ENCODE measurements at places on chromosomes 2 and 18. TPM values are rescaled to one million over a fixed set of nuclear protein-coding genes. Genes with fewer than 3 reads are reported as not detected.
A peak's percentile ranks its signal among the peaks of the same experiment; 100 is the strongest.

GRCh38 chr18:55983433-55983832 is 395.4 kb upstream of the TCF4 start:
- DNase-seq = no peak

CDK5R2 gene
- 0.30 TPM for polyA plus RNA-seq

DNA sequence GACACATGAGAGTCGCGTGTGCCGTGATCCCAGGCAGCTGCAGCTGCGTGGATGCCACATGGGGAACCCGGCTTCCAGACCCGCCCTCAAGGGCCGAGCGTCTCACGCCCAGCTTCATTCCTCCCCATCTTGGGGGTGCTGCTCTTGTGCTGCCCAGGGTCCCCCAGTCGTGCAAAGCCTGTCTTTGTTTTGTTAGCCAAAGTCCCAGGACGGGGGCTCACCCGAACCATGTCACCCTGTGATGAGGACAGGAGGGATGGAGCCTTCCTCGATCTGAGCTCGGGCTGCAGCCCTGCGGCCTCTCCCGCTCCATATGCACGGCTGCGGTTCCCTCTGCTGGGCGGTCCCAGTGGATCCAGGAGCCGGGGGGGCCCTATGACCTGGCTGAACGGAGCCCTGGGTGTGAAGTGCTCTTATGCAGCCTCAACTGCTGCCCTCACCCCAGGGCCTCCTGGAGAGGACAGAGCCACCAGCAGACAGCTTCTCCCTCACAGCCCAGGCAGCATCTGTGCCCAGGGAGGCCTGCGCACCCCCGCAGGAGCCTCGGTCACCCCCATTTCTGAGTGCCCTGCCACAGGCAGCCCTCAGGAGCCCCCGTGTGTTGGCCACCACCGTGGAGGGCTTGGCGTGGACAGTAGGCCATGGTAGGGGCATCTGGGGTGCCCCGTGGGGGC is 99.0 kb upstream of the CTDP1 start:
- DNase-seq = no peak

DNA sequence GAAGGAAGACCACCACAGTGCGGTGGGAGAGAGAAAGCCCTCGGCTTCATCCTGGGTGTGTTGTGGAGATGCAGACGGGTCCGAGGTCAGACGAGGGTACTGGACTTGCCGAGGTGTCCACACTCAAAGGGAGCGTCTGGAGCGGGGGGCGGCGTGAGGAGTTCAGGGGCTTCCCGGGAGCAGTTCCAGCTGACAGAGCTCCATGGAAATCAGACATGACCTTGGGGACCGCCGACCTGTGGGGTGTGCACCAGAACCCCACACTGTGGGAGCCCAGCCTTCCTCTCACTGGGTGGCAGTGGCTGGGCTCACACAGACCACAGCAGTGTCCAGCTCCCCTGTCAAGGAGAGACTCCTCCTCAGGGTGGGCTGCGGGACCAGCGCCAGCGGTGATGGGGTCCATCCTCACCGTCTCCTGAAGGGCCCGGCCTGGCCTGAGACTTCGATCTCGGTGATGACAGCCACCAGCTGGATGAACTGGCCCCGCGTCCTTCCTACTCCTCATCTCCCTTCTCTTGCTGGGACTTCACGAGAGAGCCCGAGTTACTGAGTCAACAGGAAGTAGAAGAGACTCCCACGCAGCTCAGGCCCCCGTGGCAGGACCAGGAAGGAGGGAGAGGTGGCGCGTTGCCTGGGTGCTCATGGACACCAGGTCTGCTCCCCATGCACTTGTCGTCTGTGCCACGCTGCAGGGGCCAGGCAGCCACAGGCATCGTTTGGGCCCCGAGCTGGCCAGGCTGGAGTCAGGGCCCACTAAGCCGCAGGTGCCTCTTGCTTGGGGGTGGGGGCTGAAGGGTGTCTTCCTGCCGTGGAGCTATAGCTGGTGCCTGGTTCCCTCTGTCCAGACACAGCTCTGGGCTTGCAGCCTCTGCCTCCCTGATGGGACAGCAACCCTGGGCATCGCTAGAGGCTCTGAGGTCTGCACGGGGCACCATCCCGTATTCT is 101.9 kb upstream of the CTDP1 start:
- peak; percentile 33 for DNase-seq

DNA sequence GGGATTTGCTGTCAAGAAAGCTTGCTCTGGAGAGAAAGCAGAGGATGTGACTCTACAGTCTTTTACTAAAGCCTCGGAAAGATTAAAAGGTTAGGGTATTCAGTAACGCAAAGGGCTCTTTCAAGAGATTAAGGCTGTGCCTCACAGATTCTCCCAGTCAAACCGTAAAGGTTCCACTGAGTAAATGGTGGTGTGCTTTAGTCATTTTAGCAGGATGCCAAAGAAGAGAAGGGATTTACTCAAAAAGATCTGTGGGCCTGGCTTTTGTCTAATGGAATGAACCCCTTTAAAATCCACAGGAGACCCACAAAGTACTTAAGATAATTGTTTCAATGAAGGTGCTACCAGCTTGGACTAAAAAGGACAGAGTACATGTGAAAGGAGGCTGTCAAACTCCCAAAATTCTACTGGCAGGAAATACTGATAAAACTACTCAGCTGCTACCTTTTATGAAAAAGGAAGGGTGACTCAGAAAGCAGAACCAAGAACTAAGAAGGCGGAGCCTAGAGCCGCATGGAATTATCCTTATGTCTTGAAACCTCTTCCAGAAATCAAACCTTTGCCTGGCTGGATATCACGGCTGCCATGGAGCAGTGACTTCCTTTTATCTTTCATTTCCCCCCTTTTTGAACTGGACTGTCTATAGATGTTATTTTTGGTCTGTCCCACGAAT is 670.2 kb upstream of the ZEB2 start:
- no peak for DNase-seq

GRCh38 chr2:190435031-190435670 is 27.0 kb downstream of the MFSD6 start:
- no peak for DNase-seq

CFAP221 gene
- polyA plus RNA-seq = 13.0 TPM

- no peak for DNase-seq
Measured at GRCh38 chr2:231704017-231704416, 4.3 kb upstream of the PTMA start.

SLC23A3 gene
- polyA plus RNA-seq = 2.6 TPM

G6PC2 gene
- polyA plus RNA-seq = 0.09 TPM

DNA sequence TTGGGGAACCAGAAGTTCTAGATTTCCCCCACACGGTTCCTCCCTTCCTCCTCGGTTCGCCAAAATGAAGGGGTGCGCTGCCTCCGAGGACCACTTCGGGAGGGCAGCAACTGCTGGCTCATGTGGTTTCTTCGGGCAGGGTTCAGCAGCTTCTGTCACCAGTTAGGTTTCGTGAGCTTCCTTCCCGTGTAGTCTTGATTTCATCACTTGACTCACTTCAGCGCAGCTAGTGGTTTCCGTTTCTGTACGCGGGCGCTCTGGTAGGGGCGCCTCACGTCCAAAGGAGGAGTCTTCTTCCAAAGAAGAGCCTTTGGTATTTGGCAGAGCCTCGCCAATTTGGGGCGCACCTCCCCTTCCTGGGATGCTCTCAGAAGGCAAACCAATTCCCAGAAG is 485 bp upstream of the GALNT3 start:
- peak; percentile 83 for DNase-seq

DNA sequence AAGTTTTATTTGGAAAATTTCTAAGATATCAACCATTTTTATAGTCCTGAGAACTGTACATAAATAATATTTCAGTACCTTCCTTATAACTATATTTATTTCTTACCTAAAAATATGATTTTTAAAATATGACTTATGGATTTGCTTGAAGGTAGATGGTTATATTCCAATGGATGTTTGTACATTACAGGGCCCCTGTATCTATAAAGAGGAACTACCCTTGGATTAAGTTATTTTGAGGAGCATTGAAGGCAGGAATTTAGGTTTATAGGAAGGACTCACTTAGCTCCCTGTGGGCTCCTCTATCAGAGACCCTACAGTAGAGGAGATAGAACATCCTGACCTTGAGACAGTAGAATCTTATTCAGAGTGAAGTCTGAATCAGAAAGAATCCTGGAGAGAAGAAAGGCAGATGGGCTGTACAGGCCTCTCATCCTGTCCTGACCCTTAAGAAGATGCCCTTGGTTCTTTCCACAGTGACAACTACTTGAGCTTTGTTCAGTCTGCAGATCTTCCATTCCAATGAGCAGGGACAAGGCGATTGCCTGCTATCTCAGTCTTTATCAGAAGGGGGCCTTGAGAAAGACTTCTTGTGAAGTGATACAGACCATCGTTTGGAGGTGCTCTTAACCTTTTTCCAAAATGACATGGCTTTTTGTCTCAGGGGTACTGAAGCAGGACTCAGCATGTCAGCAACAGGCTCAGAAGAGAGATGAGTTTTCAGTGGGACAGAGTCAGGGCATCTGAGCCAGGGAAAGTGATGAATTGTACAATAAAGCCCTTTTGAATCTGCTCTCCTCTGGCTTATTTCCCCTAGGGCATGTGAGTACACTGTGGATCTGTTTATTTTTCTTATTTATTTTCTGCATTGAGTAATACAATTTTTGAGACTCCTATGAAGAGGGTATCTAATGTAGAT is 20.9 kb downstream of the OXER1 start:
- no peak for DNase-seq

DNA sequence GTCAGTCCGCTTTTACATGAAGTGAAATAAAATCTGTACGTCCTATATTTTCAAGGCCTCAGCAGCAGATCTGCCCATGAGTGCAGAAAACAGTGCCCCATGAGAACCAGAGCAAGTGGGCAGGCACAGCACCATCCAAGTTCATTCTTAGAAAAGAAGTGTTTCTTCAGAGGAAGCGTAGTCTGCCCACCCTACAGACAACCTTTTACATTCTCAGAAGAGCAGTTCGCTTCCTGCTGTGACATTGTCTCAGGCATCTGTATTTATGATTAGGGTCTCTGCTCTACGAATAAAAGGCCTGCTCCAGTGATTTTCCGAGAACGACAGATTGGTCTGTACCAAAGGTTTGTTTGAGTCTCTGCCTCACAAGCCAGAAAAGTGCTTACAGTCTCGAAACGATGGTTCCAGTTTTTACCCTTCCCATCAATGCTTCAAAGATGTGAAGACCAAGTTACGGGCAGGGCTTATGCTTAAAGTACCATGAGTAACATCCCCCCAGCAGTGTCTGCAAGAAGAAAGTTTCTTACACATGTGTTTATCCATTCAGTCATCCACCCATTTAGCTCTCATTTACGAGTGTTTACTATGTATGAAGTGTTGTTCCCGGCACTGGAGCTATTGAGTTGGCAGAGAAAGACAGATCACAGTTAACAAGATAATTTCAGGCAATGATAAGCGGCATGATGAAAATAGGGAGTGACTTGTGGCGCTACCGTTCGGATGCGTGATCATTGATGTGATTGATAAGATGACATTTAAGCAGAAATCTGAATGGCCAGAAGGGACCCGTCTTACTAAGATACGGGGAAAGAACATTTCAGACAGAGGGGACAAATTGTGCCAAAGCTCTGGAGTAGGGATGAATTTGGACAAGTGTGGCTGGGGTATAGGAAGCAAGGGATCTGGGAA is 31.4 kb upstream of the CTLA4 start:
- DNase-seq = no peak

ZNF521 gene
- polyA plus RNA-seq = 38.3 TPM

FSIP2 gene
- polyA plus RNA-seq = 1.1 TPM

VWA3B gene
- 7.0 TPM for polyA plus RNA-seq

- DNase-seq = no peak
Measured at GRCh38 chr2:170056900-170057299, 121.0 kb upstream of the MYO3B start.

GRCh38 chr18:29811519-29811918 is 1231.0 kb downstream of the DSC3 start:
- no peak for DNase-seq

SLC9A4 gene
- polyA plus RNA-seq = 0.08 TPM

GRCh38 chr2:59276917-59277316 is 1035.8 kb upstream of the FANCL start:
- DNase-seq = no peak

DNA sequence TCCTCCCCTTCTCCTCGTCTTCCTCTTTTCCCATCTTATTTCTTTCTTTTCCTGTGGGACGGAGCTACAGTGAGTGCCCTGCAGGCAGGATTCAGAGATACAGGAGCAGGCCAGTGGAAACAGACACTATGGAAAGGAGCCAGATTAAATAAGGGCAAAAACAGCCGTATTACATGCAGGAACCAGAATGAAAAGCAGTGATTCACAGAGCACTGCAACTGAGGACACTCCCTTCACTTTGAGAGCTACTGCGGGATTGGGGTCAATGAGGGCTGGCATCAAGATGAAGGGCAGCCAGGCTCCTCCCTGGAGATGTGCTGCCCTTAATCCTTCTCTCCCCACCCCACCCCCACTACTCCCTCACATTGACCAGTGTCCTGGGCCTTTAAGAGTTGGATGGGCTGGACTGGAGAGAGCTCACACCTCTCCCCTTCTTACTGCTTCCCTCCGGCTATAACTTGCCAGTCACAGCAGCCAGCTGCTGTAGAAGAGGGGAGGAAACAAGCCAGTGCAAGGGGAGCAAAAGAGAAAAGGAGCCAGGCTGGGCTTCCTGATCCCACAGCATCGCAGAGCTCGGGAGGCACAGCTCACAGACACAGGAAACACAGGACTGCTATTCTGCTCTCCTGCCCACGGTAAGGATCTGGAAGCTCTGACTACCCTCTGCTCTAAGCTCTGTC is at the start of gene PLCD4:
Gene PLCD4 (plus strand): TSS at position 464 of the 680 bp plus-strand sequence. CDS start 7,841 bp downstream, outside the sequence.
- peak; percentile 60 for DNase-seq

GRCh38 chr2:172345956-172346555 is 81.3 kb upstream of the ITGA6 start:
- DNase-seq = no peak

GRCh38 chr2:111022633-111023032 is 98.1 kb upstream of the BCL2L11 start:
- DNase-seq = peak; percentile 71

SPHKAP gene
- 0.75 TPM for polyA plus RNA-seq

DNA sequence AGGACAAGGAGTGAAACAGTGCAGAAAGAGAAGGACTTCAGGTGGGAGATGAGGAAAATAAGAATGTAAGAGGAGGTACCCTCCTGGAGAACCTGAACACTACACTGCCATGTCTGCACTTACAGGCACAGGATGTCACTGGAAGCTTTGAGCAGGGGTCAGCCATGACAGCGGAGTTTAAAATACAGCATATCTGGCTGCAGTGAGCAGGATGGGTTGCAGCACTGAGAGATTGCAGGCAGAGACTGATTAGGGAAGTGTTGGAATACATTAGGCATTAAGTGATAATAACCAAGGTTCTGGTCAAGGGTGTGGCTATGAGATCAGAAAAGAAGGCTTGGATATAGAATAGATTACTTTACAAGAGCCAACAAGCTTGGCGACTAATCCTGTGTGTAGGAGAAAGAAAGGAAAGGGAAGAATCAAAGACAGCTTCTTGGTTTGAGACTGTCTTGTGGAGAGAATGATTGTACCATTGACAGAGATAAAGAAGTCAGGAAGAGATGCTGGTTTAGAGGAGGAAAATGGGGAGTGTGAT is 171.1 kb upstream of the RBMS1 start:
- DNase-seq = no peak

- no peak for DNase-seq
Measured at GRCh38 chr18:37754141-37754540, 188.5 kb upstream of the CELF4 start.

RAPGEF4 gene
- polyA plus RNA-seq = 11.0 TPM
